ENCODE measurements at places on chromosomes 5 and 9. TPM values are rescaled to one million over a fixed set of nuclear protein-coding genes. Genes with fewer than 3 reads are reported as not detected.

GRCh38 chr9:88258024-88258423, 119.7 kb upstream of the SPATA31C2 start:
- DNase-seq = no peak

- DNase-seq = no peak
Measured at GRCh38 chr9:126403397-126403796, 76.8 kb downstream of the MVB12B start.

- no peak for DNase-seq
Measured at GRCh38 chr5:148458036-148458888, 74.5 kb downstream of the FBXO38 start.

- DNase-seq = no peak
Measured at GRCh38 chr9:92164490-92164889, 49.3 kb upstream of the SPTLC1 start.

- DNase-seq = no peak
Measured at GRCh38 chr5:112125903-112126302, 293.2 kb downstream of the EPB41L4A start.

DNA sequence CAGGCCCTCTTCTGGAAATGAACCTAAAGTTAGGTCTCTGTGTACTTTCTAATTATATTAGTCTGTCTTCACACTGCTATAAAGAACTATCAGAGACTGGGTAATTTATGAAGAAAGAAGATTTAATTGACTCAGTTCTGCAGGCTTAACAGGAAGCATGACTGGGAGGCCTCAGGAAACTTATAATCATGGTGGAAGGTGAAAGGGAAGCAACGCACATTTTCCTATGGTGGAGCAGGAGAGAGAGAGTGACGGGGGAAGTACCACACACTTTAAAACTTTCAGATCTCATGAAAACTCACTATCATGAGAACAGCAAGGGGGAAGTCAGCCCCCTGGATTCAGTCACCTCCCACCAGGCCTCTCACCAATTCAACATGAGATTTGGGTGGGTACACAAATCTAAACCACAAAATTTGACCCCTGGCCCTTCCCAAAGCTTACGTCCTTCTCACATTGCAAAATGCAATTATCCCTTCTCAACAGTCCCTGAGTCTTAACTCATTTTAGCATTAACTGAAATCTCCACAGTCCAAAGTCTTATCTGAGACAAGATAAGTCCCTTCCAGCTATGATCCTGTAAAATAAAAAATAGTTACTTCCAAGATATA, 40.7 kb downstream of the TRIP13 start:
- no peak for DNase-seq

DNA sequence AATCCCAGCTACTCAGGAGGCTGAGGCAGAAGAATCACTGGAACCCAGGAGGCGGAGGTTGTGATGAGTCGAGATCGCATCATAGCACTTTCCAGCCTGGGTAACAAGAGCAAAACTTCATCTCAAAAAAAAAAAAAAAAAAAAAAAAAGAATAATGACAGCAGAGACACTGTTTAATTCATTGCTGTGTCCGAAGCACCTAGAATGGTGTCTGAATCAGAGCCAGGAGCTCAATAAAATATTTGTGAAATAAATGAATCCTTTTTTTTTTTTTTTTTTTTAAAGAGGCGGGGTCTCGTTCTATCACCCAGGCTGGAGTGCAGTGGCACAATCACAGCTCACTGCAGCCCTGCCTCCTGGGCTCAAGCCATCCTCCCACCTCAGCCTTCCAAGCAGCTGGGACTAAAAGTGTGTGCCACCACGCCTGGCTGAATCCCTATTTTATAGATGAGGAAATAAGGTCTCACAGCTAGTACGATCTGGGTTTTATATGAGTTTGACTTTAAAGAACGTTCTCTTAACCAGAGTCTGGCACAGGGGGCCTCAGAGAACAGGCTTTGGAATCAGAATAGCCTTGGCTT, 47.8 kb downstream of the THOC3 start:
- no peak for DNase-seq

DNA sequence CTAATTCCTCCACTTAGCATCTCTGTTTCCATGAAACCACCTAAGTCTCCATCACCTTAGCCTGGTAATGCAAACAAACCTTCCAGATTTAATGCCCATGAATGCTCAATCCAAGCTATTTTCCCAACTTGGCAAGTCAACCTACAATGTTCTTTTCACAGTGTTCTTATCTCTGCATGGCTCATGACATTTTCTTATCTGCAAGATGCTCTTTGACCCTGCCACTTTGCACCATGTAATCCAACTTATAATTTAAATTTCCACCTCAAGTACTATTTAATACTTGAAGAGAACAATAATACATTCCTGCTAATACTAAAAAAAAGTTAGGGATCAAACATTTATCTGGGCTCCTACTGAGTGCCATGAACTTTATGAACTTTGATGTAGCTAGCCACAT, 164.3 kb downstream of the TMEM232 start:
- DNase-seq = no peak

GRCh38 chr9:4106081-4106759, 193.6 kb downstream of the GLIS3 start:
- no peak for DNase-seq

- DNase-seq = no peak
Measured at GRCh38 chr5:67648201-67648671, 451.6 kb upstream of the CD180 start.

DNA sequence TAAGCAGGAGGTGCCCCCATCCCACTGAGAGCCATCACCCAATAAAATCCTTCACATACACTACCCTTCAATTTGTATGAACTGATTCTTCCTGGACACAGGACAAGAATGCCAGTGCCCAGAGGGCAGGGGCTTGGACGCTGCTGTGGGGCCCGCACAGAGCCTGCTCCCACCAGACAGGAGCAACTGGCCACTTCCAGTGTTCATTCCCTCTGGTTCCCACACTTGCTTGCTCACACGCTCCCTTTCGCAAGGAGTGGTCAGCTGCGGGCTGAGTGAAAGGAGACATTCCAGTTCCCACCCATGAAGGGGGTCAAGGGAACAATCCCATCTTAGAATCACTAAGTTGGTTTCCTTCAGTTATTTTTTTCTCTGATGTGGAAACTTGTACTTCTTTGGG, 314.5 kb upstream of the ACO1 start:
- no peak for DNase-seq

- DNase-seq = no peak
Measured at GRCh38 chr5:931570-932145, 39.0 kb downstream of the TRIP13 start.

DNA sequence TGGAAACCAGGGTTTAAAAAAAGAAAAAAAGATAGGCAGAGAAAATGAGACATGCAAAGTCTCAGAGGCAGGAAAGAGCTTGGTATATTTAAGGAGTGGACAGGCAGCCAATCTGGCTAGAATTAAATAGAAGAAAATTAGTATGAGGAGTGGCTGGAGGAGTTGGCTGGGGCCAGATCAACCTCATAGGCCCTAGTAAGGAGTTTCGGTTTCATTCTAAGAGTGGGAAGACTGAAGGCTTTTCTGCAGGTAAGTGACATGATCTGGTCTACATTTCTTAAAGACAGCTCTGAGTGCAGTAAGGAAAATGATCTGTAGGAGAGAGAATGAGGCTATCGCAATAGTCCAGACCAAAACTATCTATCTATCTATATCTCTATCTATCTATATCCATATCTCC, 27.5 kb downstream of the ADRB2 start:
- no peak for DNase-seq

GRCh38 chr9:137130176-137130755, 8.7 kb upstream of the GRIN1 start:
- no peak for DNase-seq

DNA sequence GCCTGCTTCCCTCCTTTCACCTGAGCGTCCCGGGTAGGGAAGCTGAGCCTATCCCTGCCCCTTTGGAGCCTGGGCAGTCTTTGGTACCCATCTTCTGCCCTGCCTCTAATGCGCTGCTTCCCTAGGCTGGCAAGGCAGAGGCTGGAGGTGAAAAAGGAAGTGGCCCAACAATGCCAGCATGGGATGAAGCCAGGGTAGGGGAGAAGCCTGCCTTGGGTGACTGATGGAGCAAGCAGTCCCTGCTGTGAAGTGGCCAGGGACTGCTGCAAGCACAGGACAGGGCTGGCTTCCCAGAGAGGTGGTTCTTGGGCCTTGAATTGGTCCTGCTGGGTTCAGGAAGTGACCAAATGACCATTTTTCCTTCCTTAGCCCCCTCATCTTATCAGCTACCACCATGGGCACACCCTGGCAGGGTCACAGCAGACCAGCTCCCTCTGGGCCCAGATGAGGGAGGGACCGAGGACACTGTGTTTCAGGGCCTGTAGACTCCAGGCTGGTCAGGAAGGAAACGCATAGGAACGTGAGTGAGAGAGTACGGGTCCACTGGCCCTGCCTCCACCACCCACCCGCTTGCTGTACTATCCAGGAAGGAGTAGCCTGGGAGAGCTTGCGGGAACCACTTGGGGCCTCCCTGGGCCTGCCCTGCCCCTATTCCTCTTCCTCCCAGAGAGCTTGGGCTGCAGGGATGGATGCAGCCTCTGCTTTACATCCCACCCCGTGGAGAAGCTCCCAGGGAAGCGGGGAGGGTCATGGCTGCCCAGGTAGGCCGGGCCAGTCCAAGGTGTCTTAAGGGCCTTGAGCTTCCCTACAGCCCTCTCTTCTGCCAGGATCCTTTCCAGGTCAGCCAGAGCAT, 102.6 kb downstream of the DAB2IP start:
- DNase-seq = no peak

DNA sequence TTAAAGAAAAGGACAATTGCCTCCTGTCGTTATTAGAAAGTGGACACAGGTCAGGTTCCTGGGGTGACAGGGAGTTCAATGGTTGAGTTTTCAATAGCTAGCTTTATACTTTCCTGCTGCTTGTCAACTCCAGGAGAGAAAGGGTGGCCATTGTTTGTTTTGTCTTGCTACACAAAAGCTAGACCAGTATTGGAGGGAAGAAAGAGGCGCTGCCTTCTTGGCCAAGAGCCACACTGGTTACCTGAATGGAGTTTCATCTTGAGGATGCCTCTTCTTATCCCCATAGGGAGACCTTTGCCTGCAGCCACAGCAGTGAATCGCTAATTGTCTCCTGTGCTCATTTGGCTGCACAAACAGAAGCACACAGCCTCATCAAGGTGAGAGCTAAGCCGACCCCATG, 279.4 kb upstream of the GRIA1 start:
- no peak for DNase-seq

DNA sequence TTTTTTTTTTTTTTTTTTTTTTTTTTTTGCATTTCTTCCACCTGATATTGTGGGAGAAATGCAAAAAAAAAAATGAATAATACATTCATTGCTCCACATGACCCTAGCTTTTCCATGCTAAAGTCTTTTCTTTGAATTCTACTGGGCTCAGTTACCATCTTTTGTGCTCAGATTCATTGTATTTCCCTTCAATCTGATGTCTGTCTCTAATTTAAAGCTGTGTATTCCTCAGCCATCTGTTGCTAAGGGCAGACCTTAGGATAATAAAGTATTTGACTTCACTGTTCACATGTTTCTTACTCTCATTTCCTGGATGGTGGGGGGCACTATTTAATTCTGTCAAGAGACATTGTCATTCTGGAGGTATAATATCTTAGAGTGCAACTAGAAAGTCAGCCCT, 123.5 kb downstream of the FGF10 start:
- no peak for DNase-seq

SPATA31A3 gene
- not detected for total RNA-seq

SLC6A19 gene
- total RNA-seq = not detected

TAF11L5 gene
- total RNA-seq = not detected

SOX30 gene
- total RNA-seq = 0.14 TPM

FBXL7 gene
- total RNA-seq = not detected

Data from naive thymus-derived CD8-positive, alpha-beta T cell (primary cell).